ENCODE measurements at places on chromosomes 1 and 21.

- no peak for DNase-seq
Measured at GRCh38 chr1:39142401-39143060, 62.0 kb upstream of the MACF1 start.

DNA sequence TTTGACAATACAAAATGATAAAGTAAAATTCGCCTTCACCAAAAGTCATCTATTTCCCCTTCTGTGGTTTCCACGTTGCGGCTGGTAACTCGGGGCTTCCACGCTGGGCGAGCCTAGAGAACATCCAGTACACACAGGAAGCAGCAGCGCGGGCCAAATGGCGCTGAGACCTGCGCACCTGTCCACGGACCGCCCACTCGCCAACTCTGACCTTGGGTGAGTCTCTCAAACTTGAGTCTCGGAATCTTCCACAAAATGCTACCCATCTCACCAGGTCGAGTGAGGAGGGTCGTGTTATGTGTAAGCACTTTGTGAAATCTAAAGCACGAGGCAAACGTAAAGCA, 820 bp upstream of the TTF2 start:
- peak; percentile 32 for DNase-seq

GRCh38 chr1:161250829-161251228, 7.7 kb upstream of the PCP4L1 start:
- no peak for DNase-seq

- peak; percentile 21 for DNase-seq
Measured at GRCh38 chr1:30668024-30668423, 55.4 kb downstream of the MATN1 start.

- DNase-seq, result no peak
Measured at GRCh38 chr1:172932981-172933380, 117.8 kb downstream of the TNFSF18 start.

GRCh38 chr21:29155118-29155932, 24.9 kb downstream of the MAP3K7CL start:
- peak; percentile 64 for DNase-seq

DNA sequence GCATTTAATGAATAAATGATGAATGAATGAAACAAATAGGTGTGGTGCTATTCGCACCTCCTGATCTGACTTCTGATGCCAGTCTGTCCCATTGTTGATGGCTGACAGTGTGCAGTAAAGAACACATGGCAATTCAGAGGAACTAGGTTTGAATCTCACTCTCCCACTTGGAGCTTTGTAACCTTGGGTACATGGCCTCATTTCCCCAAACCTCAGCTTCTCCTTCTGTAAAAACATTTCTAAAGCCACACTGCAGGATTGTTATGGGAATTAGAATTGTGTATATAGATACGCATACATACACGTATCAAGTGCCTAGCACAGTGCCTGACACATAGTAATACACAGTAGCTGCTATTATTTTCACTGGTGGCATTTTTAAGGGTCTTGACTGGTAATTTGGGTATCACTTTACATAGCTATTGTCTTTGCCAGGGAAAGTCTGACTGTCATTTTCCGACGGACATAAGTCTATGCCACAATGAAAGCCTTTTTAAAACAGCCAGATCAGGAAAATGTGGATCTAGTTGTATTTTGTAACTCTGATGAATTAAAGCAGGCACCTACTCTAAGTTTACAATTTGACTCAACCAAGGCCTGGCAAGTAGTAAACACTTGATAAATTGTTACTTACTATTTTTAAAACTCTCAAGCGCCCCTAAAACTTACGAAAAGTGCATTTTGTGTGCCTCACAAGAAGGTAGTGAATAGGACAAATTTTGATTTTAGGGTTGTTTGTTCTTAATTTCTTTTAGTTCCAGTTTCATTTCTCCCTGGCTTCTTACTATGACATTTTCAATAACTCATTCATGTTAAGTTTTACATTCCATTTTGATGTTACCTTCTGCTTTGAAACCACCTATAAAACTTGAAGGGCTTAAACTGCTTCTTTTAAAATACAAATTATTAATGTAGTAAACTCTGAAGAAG, 164.4 kb downstream of the SDCCAG8 start:
- no peak for DNase-seq

DNA sequence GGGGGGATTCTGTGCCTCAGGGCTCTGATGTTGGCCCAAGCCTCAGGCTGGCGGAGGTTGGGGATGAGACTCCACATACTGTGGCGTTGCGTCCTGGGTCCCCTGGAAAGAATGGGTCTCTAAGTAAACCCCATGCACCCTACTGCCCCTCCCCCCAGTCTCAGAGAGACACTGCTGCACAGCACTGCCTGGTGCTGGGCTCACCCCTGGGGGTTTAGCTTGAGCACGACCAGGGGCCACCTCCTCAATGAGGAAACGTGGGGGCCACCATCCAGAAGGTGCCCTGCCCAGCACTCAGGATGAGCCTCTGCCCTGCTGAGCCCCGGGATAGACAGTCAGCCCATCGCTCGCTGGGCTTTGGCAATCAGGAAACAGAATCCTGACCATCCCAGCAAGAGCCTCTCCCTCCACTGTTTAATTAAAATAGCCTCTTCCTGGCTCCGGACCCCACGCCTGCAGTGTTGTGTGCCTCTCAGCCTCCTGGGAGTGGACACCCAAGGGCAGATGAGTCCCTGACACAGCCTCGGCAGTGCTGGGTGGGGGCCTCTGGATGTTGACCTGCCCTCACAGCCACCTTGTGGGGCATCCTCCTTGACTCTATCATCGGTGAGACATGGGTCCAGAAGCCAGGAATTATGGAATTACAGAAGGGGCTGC, 3.5 kb upstream of the KRTAP10-4 start:
- no peak for DNase-seq

- DNase-seq, result no peak
Measured at GRCh38 chr21:31500071-31500470, 156.0 kb upstream of the TIAM1 start.

- DNase-seq, result peak; percentile 72
Measured at GRCh38 chr1:46183079-46183847, 7.0 kb upstream of the P3R3URF start.

GRCh38 chr1:67250051-67250653, 57.5 kb upstream of the IL12RB2 start:
- no peak for DNase-seq

DNA sequence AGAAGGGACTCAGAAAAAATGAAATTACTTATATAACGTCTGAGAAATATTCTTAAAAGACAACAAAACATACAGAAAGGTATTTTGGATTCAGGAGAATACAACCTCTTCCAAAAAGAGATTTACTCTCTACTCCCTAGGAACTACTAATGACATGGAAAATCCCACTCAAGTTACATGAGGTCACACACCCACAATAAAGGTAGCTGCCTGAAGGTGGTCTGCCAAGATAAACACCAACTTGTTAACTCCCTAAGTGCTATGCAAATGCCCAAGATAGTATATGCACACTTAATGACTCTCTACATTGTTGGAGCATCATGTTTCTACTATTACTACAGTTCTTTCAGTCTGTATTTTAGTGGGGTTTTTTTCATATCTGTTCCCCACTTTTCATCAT, 26.5 kb downstream of the RERE start:
- no peak for DNase-seq

DNA sequence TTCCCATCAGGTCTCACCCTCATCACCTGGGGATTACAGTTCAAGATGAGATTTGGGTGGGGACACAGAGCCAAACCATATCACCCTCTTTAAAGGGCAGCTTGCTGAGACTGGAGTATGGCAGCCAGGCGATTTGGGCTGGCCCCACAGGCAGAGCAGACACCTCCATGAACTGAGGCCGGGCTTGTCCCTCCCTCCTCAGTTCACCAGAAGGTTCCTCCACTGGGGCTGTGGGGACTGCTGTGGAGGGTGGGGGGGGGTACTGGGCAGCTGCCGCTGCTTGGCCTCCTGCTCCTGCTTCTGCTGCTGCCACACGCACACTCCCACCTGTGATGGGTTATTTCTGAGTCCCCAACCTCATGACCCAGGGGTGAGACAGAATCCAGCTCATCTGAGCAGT, 53.9 kb upstream of the PDE9A start:
- DNase-seq, result no peak

- no peak for DNase-seq
Measured at GRCh38 chr1:40507973-40508372, 594 bp upstream of the EXO5 start.

DNA sequence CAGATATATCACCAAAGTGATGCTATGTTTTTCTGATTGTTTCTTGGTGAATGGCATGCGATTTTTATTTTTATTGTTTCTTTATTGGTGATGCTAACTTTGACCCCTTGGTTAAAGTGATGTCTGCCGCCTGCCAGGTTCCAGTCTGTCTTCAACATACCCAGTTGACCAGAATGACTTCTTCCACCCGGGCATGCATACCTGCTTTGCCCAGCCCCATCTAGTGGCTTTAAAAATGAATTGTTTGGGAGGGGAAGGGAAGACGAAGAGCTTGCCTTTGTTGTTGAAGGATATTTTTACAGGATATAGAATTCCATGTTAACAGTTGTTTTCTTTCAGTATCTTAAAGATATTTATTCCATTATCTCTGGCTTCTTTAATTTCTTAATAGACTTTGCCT, 65.1 kb downstream of the ATG4C start:
- no peak for DNase-seq

GRCh38 chr1:85328713-85329397, 52.4 kb upstream of the BCL10 start:
- peak; percentile 73 for DNase-seq

DNA sequence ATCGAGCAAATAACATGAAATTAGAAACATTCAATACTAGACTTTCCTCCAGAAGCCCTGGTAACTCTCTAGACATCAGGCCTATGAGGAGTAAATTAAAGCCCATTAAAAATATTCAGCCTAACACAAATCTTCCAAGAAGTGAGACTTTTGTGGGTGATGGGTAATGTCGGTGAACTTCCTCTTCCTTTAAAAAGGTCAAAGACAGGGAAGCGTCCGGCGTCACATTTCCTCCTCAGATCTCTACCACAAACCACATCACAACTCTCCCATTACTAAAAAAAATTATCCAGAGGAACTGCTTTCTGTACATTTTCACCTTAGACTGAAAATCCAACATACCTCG, 1.4 kb downstream of the EIF4G3 start:
- DNase-seq, result peak; percentile 67

DNA sequence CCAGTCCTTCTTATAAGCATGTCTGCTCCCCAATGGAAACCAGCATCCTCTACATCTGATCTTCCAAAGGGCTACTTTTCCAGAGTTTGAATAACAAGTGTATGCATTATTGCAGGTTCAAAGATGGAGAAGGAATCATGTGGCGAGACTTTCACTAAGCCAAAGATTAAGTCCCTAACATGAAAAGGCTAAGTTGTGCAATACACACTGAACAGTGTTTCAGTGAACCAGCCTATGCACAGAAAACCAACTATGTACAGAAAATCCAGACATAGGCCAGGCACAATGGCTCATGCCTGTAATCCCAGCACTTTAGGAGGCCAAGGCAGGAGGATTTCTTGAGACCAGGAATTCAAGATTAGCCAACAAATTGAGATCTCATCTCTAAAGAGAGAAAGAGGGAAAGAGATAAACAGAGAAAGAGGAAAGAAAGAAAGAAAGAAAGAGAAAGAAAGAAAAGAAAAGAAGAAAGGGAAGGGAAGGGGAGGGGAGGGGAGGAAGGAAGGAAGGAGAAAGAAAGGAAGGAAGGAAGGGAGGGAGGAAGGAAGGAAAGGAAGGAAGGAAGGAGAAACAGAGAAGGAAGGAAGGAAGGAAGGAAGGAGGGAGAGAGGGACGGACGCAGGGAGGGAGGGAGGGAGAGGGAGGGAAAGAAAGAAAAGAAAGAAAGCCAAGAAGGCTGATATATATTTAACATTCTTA, 181.7 kb downstream of the LTN1 start:
- DNase-seq, result no peak

DNA sequence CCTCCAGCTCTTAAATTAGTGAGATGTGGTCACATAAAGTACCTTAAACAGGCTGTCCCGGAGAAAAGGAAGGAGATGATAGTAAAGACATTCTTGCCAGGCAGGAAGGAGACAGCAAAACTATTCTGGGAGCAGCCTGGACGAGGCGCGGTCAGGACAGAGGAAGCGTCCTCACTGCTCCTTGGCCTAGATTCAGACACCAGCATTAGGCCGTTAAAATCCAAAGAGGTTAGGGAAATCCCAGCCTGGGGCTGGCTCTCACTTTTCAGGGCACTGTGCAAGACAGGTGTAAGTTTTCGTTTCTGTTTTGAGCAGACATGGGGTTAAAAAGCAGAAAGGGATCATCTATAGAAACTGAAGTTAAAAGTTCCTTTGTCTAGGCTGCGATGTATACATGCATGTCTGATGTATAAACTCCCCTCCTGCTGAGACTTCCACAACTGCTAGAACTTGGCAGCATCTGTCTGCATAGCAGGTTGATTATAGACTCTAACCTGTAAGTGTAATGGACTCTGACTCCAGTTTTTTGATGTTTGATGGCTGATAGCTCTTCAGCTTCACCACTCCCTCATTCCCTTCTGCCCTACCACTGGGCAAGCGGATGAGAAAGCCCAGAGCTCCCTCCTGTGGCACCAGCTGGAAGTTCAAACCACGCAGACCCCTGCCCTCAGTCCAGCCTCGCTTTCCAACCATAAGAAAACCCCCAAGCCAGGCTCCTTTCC, 21.5 kb downstream of the STPG1 start:
- DNase-seq, result peak; percentile 48

GRCh38 chr1:998995-999724, 737 bp downstream of the HES4 start:
- DNase-seq, result peak; percentile 23

DNA sequence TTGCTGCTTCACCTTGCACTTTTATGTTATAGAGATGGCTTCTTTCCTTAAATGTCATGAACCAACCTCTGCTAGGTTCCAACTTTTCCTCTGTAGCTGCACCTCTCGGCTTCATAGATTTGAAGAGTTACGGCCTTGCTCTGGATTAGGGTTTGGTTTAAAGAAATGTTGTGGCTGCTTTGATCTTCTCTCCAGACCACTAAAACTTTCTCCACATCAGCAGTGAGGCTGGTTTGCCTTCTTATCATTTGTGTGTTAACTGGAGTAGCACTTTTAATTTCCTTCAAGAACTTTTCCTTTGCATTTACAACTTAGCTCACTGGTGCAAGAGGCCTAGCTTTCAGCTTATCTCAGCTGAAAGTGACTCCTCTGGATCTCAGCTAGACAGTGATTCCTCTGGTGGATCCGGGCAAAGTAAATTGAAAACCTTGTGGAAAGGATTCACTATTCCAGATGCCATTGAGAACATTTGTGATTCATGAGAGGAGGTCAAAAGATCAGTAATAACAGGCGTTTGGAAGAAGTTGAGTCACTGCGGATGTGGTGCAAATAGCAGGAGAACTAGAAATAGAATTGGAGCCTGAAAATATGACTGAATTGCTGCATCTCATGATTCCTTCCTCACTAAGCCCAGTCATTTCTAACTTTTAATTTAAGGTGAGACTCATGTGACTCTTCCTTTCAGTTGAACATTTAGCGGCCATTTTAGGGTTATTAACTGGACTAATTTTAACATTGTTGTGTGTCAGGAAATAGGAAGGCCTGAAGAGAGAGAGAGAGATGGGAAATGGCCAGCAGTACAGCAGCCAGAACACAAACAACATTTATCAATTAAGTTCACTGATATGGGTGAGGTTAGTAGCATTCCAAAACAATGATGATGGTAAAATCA, 16.2 kb upstream of the RGS1 start:
- peak; percentile 87 for DNase-seq

GRCh38 chr1:191022856-191023255, 545.2 kb upstream of the BRINP3 start:
- no peak for DNase-seq

Data from umbilical cord (tissue), 2 donors.